HepG2 (cell line): ENCODE measurements at places on chromosomes 6 and 20. TPM values are rescaled to one million over a fixed set of nuclear protein-coding genes. Genes with fewer than 3 reads are reported as not detected.

Gene CST5
- not detected in 2 replicates for total RNA-seq

Gene AVP
- total RNA-seq = not detected in 2 replicates

Gene VEGFA
- 34.1 and 68.1 TPM in 2 replicates for total RNA-seq

Gene RAB44
- not detected in 2 replicates for total RNA-seq

Gene TP53TG5
- total RNA-seq = not detected in 2 replicates

Gene OR2B6
- total RNA-seq = not detected in 2 replicates
